ENCODE measurements at places on chromosomes 1 and 21.

- DNase-seq, result no peak
Observed at GRCh38 chr1:230696722-230697437, 17.0 kb downstream of the AGT start.

GRCh38 chr1:43703836-43704235, 3.5 kb upstream of the ST3GAL3 start:
- no peak for DNase-seq

DNA sequence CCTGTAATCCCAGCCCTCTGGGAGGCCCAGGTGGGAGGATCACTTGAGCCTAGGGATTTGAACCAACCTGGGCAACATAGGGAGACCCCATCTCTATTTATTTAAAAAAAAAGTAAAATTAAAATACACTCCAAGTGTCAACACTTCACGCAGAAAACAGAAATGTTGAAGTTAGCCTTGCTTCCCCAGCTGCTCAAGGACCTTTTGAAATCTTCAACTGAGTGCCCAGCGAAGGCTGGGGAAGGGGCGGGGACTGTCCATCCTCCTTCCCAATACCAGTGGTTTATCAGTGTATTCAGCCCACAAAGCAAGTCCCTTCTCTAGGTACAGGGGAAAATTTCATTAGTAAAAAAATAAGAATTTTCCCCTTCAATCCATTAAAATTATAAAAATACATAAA, 2.2 kb upstream of the DNAJC28 start:
- no peak for DNase-seq

DNA sequence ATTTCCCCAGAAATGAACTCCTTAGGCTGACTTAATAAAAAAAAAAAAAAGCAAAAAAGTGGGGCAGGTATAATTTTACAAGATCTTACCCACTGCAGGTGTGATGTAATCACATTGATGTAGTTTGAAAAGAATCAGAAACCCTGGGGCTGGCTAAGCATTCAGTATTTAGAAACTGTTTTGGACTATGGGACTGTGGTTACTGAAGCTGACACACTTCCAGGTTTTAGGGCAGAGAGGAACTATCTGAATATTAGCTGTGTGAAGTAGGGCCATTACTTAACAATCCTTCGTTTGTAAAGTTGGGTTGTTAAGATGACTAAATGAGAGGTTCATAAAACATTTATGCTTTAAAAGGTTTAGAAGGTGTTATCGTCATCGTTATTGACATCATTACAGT, 165.3 kb downstream of the FASLG start:
- no peak for DNase-seq

GRCh38 chr1:34906222-34906621, 23.2 kb downstream of the DLGAP3 start:
- DNase-seq, result no peak
